Panc1 (cell line): ENCODE measurements at places on chromosomes 6 and 20.

- DNase-seq = peak; percentile 42
Measured at GRCh38 chr20:24100370-24101011, 111.9 kb upstream of the GGTLC1 start.

DNA sequence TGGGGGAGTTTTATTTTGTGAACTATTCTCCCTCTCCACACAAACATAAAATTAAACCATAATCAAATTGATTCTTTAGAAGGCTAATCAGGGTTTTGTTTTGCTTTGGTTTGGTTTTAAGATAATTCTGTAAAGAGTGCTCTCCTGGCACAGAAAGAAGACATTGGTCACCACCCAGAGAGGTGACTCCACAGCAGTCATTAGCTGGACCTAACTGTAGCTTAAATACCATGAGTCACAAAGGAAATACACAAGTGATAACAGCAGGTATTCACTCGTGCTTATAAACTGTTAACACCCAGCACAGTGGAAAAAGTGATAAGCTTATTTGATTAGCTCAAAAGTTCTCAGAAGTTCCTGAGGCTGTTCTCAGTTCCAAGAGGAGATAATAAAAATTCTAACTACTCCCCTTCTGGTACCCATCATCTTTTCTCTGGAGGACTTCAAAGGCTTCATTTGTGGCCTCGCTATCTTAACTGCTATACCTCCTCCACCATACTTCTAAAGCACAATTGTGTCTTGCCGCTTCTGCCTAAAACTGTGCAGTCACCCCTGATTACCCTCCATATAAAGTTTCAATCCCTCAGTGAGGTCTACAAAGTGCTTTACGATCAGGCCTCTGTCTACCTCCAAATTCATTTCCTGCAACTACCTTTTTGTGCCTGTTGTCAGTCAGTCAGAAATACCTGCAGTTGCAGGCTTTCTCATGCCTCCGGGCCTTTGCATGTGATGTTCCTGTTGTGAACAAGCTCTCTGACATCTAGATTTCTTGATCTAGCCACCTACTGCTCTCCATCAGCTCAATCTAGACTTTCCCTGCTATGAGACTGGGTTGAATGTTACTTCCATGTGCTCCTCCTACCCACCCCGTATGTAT lies 201.1 kb downstream of the SAMD5 start:
- DNase-seq = no peak

GRCh38 chr20:16296931-16297330 lies 276.3 kb downstream of the KIF16B start:
- DNase-seq = no peak

- DNase-seq = no peak
Measured at GRCh38 chr20:11929947-11930346, 12.3 kb downstream of the BTBD3 start.

DNA sequence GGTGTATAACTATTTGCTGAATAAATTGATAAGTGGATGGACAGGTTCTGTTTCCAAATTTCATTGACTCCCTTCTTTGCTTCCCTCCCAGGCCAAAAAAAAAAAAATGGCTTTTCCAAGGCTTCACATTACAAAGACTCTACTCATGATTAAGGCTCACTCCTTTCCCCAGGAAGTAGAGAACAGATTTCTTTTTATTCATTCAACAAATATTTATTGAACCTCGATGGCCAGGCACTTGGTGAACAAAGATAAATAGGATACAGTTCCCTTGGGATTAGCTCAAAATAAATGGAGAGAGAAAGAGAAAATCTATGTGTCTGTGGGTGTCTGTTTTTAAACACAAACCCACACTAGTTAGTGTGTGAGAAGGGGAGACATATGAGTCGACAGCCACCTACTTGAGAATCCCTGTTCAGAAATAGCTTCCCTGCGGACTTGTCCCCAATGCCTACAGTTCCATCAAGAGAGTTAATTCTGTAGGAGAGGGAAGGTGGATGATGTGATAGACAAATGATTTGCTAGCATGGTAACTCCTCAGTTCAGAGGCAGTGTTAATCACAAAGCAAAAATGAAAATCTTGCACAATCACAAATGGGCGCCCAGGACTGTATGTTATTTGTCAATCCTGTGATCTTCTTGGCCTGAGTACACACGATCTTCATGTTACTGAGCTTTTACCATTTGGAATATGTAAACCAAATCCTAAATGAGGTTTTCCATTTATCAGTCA lies 20.3 kb downstream of the TRAF3IP2 start:
- DNase-seq = no peak

- DNase-seq = no peak
Measured at GRCh38 chr6:130964808-130965604, 98.0 kb downstream of the EPB41L2 start.

GRCh38 chr6:126040826-126041225 lies 54.5 kb downstream of the TRMT11 start:
- peak; percentile 47 for DNase-seq

- no peak for DNase-seq
Measured at GRCh38 chr6:157951828-157952227, 29.8 kb upstream of the SYNJ2 start.

GRCh38 chr6:114151064-114151690 lies 180.2 kb upstream of the HDAC2 start:
- DNase-seq = no peak

DNA sequence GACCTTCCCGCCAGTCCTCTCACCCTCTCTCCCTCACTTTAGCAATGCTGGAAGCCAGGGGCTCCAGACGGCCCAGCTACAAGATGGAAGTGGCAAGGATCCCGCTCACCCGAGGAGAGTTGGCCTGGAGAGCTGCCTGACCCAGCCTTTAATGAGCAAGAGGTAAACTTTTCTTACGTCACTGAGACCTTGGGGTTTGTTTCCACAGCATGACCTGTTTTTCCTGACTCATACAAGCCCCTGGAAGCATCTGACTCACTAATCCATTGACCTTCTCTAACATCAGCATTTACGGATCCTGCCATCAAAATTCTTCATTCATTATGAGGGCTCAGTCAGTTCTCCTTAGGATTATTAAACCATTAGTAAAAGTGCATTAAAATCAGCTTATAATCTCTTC lies 120.4 kb downstream of the MYLK4 start:
- DNase-seq = peak; percentile 81

- DNase-seq = no peak
Measured at GRCh38 chr20:51734876-51735720, 33.1 kb downstream of the ATP9A start.

- no peak for DNase-seq
Measured at GRCh38 chr6:35260591-35261570, 1.3 kb downstream of the ZNF76 start.

- no peak for DNase-seq
Measured at GRCh38 chr6:3494391-3495100, 37.7 kb upstream of the SLC22A23 start.

DNA sequence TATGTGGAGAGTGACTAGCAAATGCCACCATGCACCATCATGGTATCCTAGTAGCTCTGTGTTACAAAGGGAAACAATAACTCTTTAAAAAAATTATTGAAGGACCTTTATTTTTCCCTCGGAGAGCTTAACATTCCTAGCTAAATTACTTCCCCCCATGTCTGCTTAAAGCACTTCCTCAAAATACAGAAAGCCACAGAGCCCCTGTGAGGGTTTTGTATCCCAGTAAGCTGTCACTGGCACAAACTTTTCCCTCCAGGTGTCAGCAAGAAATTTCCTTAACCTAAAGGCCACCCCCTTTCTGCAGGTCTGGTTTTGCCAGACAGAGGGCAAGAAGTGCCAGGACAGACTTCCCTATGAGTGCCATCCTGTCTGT lies 340.0 kb upstream of the PRDM1 start:
- DNase-seq = no peak

DNA sequence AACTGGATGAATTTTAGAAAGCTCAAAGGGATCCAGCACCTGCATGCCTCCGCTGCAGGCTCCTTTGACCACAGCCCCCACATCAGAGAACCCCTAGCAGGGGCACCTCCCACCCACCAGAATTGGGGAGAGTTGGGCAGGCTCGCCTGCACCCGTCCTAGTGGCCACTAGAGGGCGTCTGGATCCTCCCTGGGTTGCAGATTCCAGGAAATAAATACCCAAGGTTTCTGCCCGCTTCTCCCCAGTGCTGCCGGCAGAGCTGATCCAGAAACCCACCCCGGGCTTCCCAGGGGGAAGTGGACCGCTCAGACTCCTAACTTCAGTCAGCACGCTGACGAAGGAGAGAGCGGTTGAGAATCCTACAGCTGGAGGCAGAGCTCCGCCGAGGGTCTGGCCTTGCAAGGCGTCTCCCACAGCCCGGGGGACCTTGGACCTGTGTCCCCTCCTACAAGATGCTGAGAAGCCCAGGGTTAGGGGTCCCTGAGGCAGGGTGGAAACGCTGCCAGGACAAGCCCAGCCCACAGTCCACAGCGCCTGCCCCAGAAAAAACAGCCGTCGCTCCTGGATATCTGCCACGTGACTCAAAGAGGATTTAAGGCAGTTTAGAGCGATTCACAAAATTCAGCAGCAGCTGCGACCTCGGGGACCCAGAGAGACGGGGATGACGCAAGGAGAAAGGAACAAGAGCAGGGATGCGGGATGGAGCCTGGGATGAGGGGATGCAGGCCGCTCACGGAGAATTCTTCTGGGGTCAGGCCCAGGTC lies 32.6 kb upstream of the PHACTR3 start:
- DNase-seq = no peak

- no peak for DNase-seq
Measured at GRCh38 chr6:30450548-30450908, 38.8 kb upstream of the HLA-E start.

GRCh38 chr6:106750142-106750918 lies 121.0 kb downstream of the QRSL1 start:
- no peak for DNase-seq

DNA sequence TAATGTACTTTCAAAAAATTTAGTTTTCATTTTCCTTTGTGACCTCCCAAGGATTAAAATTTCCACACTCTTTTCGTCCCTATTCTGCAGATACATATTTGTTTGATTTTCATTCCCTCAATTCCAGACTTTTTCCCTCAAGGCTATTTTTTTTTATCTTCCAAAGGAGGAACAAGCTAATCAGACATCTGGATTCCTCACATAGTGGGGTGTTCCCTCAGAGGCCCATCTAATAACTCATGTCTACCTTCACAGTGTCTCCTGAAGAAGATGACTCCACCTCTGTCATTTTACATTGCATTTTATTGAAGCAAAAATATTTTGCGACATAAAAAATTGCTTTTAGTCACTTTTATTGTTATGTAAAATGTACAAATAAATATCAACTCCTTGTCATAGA lies 122.2 kb downstream of the RFPL4B start:
- no peak for DNase-seq

DNA sequence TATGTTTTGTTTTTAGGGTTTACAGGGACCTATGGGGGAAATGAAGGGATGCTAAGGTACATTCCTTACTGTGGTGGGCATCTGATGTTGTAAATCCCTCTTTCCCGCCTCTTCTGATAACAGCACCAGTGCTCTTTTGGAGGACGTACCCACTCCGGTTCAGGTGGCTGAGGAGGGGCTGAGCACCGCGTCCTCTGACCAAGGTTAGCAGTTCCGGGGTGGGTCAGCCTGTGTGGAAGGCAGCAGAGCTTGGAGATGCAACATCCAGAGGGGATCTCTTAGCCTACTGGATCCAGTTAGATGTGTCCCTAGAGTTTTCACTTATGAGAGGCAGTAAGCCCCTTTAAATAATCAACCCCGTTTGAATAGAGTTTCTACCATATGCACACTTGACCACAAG lies 135.3 kb upstream of the KCNG1 start:
- DNase-seq = no peak

DNA sequence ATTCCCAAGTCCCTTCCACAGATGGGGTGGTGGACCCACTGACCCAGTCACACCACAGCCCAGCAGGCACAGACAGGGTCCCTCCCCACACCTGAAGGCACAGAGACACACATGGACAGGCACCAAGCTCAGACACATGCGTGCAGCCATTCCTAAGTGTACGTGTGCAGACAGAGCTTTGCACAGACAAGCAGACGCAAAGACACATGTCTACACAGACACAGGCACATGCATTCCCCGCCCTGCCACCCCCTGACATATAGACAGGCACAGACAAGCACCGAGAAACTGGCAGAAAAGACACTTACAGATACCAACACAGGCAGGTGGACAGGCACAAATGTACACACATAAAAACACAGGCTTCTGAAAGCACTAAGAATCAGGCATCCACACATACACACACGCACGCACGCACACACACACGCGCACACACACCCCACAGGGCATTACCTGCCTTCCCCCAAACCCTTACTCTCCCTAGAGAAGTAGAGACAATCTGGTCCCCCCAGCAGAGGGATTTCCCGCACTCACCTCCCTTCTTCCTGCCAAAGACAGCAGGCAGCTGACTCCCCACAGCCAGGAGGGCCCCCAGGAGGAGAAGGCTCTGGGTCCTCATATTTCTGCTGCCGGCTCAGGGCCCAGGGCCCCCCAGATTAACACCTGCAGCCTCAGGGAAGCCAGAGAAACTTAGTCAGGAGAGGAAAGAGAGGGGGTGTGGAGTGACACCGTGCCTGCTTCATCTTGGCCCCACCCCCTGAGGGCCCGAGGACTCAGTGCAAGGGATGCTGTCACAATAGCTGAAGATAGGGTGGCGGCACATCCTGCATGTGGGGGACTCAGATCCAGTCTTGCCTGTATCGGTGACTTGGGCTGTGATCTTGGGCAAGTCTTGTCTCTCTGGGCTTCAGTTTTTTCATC lies at the start of gene WFDC5:
WFDC5 (minus strand) TSS at position 710 of the 921 bp plus-strand sequence; CDS start at position 619, 91 bp downstream.
- DNase-seq = no peak

GRCh38 chr20:10613911-10614310 lies 59.9 kb downstream of the JAG1 start:
- no peak for DNase-seq

DNA sequence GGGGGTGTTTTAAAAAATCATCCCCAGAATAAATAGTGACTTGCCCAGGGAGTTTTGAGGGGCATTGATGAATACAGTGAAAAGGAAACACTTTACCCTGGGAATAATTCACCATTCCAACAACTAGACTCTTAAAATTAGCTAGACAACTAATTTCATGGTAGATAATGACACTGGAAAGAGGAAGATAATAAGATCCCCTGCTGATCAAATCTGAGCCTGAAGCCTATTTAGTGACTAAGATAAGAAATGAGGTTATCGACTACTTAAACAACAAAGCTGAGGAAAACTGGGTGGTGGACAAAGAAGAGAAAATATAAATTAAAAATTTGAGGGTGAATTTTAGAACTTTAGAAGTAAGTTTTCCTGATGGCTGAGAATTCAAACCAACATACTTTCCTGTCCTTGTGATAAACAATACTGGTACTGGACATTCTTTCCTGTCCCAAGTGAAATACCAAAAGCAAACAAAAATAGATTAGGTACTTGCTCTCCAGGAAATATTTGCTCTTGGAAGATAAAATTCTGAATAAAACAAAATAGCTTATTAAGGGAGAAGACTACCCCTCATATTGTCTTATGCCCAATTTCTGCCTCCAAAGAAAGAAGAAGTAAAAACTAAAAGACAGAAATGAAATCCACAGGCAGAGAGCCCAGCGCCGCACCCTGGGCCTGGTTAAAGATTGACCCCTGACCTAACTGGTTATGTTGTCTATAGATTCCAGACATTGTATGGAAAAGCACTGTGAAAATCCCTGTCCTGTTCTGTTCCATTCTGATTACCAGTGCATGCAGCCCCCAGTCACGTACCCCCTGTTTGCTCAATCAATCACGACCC lies 64.0 kb upstream of the ADGRF4 start:
- DNase-seq = no peak
